ENCODE measurements at places on chromosomes 16 and 17.

GRCh38 chr17:61411261-61412142, 11.9 kb downstream of the TBX2 start:
- no peak for DNase-seq

DNA sequence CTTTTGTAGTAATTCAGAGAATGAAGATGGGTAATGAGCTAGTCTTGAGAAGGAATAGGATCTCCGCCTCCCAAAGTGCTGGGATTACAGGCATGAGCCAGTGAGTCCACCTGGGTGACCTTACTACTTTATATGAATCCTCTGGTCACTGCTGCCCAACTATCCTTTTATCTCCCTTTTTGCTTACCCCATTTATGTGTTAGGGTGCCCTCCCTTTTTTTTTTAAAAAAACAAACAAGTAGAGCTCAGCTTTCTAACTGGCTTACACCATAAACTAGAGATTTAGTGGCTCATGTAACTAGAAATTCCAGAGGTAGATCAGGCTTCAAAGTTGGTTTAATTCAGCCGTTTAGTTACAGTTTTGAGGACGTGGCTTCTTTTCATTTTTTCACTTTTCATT, 15.6 kb downstream of the USP10 start:
- no peak for DNase-seq

GRCh38 chr17:56096026-56096810, 57.1 kb upstream of the ANKFN1 start:
- DNase-seq = no peak

DNA sequence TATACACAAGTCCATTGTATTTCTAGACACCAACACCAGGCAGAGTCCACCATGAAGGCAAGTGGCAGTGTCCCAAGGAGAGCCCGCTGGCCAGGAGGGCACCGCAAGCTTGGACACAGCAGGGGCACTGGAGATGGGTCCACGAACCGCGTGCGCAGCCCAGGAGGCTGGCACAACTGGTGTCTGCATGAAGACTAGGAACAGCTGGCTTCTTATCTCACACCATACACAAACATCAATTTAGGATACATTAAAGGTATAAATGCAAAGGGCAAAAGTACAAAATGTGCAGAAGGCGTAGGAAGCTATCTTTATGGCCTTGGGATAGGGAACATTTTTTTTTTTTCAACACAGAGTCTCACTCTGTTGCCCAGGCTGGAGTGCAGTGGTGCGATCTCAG, 52.4 kb downstream of the ANKRD11 start:
- DNase-seq = no peak

- DNase-seq = no peak
These were observed 6.1 kb downstream of the DBNDD1 start for GRCh38 chr16:90012991-90013745.

- DNase-seq = no peak
These were observed 4.8 kb downstream of the KLHL11 start for GRCh38 chr17:41860254-41860931.

- DNase-seq = no peak
These were observed 325.1 kb upstream of the HSBP1 start for GRCh38 chr16:83482545-83483162.

DNA sequence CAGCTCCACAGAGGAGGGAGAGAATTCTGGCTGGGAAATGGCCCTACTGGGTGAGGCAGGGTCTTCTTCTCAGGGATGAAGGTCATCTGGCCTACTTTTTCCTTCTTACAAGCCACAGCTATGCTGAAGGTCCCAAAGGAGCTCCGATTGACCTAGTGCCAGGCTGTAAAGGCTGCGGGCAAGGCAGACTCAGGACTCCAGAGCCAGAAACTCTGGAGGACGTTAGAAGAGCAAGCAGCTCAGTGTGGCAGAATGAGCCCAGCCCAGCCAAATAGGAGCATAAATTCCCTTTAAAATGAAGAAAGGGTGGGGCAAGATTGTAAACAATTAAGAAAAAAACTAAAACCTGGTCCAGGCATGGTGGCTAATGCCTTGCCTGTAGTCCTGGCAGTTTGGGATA, 20.1 kb upstream of the CNOT1 start:
- DNase-seq = no peak

GRCh38 chr17:34658811-34659560, 79.6 kb downstream of the TMEM132E start:
- no peak for DNase-seq

GRCh38 chr17:17928398-17929287, 43.6 kb downstream of the TOM1L2 start:
- no peak for DNase-seq

GRCh38 chr16:69477546-69477945, 53.1 kb downstream of the CYB5B start:
- peak; percentile 70 for DNase-seq

GRCh38 chr17:6641247-6641863, 495 bp downstream of the TXNDC17 start:
- DNase-seq = peak; percentile 31

GRCh38 chr17:142876-143784, 5.8 kb downstream of the SCGB1C2 start:
- DNase-seq = no peak

DNA sequence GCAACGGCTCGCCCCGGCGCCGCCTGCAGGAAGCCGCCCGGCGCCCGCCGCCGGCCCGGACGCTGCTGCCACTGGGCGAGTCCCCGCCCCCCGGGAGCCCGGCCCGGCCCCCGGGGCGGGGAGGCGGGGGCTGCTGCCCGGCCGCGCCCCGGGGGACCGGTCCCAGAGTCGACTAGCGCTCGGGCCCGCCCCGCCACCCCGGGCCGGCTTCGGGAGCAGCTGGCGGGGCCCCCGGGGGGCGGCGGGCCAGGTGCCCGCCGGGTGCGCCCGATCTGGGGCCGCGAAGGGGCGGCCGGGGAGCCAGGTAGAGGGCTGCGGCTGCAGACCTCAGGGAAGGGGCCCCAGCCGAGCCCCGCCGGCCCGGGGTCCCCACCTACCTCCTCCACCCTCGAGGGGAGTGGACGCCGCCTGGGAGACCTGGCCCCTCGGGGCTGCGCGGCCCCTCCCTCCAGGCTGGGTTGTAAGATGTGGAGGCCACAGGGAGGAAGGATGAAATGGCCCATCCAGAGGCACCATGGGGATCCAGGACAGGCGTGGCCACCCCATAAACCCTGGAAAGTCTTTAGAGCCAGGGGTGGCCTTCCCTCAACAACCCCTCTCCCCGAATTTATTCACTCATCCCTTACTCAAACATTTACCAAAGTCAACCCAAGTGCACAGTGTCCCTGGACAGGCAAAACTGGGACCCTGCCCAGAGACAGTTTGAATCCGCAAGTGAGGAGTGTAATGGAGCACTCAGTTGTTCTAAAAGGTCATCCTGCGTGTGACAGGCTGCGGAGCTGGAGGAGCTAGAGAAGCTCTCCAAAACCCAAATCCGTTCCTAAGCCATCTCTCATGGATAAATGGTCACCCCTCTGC, at the start of gene CDYL2:
TSS of gene CDYL2 (minus strand) at position 73 of the 858 bp plus-strand sequence. CDS start 425 bp downstream, outside the sequence.
- peak; percentile 50 for DNase-seq

GRCh38 chr16:88809068-88809675, 2.6 kb downstream of the APRT start:
- DNase-seq = no peak

- DNase-seq = no peak
These were observed 51.7 kb upstream of the MTSS2 start for GRCh38 chr16:70737377-70738082.

DNA sequence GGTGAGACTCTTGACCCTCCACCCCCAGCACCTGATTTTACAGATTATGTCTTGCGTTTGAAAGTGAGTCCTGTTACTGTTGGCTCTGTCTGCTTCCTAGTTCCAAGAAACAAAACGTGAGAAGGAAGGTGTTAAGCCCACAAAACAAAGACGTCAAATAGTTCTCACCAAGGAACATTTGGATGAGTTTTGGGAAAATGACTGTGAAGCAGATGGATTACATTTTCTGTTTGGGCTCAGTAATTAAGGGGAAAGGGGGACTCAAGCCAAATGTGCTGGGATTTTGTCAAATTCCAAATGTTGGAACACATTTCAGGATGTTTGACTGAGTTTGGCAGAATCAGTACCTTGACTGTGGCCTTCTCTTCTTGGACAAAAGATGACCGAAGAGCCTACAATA, 71.2 kb downstream of the PCTP start:
- no peak for DNase-seq

GRCh38 chr17:82235056-82235774, 6.4 kb downstream of the SLC16A3 start:
- no peak for DNase-seq

GRCh38 chr17:36212966-36213365, 2.1 kb downstream of the CCL4L2 start:
- DNase-seq = peak; percentile 100

Measured in inflammatory macrophage treated with lipopolysaccharide for 1 hour (primary cell).